ENCODE measurements at places on chromosomes 3 and 15. TPM values are rescaled to one million over a fixed set of nuclear protein-coding genes. Genes with fewer than 3 reads are reported as not detected.
A peak's percentile ranks its signal among the peaks of the same experiment; 100 is the strongest.

DNA sequence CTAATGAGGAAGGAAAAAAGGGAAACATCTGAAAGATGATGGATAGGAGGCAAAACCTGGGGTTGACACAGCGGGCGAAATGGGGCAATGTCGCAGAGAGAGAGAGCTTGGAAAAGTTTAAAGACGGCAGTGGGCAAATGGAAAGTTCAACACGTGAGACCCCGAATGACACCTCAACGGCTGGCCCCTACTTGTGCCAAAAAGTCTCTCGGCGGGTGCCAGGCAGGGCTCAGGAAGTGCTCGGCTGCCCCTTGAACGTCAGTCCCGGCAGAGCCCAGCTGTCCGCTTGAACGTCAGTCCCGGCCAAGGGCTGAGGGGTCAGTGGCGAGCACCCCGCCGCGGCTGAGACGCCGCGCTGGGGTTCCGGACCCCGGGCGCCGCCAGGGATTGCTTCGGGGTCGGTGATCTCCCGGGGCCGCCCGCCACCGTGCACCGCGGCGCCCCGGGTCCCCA lies 658 bp downstream of the EOGT start:
- DNase-seq, result peak; percentile 40

DNA sequence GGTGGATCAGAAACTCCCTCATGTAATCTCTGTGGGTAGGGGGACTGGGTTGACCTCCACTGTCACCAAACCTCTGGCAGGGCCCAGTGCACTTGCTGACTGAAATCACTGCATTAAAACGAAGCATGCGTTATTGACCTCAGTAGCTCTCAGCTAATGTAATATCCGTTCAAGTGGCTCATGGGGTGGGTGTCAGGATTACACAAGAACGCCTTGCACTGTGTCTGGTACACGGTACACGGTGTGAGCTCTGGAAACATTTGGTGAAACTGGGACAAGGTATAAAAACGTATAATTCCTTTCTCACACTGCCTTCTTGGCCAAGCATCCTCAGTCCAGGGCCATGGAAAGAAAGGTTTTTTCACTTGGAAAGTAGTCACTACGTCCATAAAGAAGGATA lies 11.9 kb downstream of the LRTM1 start:
- no peak for DNase-seq

GRCh38 chr15:63178034-63178433 lies 11.4 kb upstream of the RAB8B start:
- DNase-seq, result no peak

DNA sequence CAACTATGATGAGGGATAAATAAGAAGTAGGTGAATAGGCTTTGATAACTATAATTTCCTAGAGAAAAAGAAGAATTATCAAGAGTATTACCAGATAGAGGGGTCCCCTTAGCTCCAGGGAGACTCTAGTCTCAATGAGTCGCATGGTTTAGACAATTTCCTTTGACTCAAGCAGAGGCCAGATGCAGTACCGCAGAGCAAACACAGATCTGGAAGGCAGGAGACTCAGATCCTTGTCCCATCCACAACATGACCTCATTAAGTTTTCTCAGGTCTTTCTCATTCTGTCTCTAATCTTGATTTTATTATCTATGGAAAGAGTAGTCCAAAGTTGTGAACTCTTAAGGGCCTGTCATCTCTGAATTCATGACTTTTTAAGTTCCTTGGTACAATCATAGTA lies 987.9 kb downstream of the NTRK3 start:
- no peak for DNase-seq

- no peak for DNase-seq
These were observed 265.6 kb upstream of the DCBLD2 start for GRCh38 chr3:99167071-99167470.

DNA sequence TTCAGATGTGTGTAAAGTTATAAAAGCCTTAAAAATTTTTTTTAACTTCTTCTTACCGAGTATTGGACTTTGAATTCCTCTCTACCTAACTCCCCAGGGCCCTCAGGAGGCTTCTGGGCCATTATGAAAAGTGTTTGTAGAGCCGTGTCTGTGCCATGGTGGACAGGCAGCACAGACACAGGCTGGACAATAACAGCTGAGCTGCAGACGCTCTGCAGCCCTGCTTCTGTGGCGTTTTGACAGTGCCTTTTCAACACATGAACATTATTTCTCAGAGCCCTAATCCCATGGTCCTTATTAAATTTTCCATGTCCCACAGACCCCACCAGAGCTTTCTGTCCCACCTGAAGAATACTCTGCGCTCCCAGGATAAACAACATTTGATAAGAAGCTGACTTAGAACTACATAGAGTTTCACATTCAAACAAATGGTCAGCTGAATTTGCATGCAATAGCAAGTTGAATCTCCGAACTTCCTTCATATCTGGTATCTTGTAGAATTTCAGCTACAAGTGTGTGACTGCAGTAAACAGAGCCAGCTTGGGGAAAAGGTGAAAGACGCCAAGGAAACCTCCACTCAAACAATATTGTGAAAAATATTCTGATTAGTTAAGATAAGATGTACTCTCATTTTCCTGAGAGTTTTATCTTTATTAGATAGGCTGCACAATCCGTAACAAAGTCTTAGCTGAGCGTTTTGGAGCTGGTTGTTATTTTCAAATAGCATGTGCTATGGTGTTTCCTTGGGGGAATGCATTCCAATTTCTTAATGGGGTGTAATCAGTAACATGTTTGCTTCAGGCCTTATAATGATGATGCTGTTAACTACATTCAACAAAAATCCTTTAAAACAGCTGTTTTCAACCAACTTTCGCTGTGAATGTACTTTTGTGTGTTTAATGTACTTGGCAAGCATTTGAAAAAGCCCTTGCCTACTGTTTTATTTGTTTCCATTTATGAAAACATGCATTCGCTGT lies 378.2 kb downstream of the MECOM start:
- DNase-seq, result no peak

GRCh38 chr15:34055868-34056595 lies 17.0 kb upstream of the AVEN start:
- no peak for DNase-seq

GRCh38 chr15:57992761-57993355 lies 72.7 kb downstream of the ALDH1A2 start:
- DNase-seq, result no peak

DNA sequence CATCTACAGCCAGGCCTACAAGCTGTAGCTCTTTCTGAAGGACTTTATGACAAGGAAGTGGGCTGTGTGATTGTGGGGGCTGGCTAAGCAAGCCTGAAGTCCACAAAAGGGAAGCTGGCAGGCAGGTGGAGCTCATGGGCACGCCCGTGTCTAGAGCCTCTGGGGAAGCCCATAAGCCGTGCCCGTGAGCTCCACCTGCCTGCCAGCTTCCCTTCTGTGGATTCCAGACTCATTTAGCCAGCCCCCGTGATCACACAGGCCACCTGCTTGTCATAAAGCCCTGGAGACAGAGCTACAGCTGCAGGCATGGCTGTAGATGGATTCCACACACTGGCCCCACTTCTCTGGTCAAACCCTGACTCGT lies 15.2 kb downstream of the EFCC1 start:
- no peak for DNase-seq

GRCh38 chr3:45716790-45717336 lies 27.7 kb downstream of the SACM1L start:
- no peak for DNase-seq

DNA sequence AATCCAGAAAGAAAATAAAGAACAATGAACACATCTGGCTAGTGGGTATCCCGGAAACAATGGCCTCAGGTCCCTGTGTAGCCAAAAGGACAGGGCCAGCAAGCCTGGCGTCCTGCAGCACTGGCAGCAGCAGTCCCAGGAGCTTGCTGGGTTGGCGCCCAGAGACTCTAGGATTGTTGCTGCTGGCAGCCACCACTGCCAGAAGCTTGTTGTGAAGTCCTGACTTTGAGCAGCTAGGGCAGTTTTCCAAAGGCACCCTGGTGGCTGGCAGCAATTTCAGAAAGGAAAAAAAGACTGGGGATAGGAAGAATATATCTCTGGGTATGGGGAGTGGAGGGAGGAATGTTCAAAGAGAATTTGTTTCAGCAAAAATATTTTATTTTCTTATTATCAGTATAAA lies 11.3 kb downstream of the SHQ1 start:
- DNase-seq, result peak; percentile 43

DNA sequence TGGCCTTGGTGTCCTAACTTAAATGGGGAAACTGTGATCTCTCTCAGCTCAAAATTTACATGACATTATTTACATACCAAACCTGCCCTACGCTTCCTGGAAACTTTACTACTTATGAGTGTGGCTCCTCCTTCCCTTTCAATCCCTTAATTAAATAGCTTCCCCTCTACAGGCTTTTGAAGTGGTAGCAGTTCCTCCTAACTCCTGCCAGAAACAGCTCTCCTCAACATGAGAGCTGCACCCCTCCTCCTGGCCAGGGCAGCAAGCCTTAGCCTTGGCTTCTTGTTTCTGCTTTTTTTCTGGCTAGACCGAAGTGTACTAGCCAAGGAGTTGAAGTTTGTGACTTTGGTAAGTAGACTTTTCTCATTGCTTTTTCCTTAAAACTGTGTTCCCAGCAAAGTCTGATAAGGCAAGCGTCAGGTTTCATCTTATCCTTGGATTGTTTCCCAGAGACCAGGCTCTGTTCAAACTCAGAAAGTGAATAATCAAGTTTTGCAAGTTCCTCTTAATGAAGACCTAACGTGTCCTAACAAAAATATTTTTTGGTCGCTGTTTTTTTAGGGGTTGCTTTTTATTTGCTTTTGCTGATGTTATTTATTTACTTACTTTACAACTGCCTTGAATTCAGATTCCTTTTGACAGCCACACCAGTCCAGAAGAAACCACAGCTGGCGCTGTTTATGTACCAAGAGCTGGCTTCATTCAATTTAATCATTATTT lies at the start of gene ACP3:
ACP3 (plus strand) TSS at position 179 of the 720 bp plus-strand sequence; CDS start at position 229, 50 bp downstream.
- peak; percentile 37 for DNase-seq

DNA sequence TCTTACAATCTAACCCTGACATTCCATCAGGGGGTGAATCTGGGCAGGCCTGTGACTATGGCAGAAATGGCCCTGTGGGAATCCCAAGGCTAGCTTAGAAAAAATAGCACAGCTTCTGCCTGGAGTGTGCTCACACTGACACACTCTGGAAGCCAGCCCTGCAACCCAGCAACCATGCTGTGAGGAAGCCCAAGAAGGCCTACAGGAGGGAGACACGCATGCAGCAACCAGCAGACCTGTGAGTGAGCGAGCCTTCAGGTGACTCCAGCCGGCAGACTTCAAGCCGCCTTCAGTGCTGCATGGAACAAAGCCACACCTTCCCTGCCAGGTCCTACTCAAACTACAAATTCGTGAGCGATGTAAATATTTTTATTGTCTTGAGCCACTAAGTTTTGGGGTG lies 26.1 kb downstream of the RAB6B start:
- no peak for DNase-seq

- no peak for DNase-seq
These were observed 6.8 kb downstream of the PLA2G4F start for GRCh38 chr15:42149493-42150218.

DNA sequence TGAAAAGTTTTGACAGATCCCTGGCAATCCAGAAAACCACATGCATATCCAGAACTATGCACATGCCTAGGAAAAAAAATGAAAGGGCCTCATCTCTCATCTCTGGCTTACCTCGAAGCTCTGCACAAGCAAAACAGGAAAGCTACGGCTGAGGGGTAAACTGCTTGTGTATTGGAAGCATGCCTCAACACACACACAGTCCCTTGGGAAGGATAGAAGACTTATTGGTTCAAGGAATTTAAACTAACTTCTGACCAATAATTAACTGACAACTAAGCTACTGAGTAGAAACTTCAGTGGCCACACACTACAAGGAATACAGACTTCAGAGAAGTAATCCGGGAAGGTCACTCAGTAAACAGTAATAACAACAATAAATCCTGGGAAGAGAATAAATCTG lies 59.9 kb upstream of the POMGNT2 start:
- DNase-seq, result no peak

Gene IRAK2
- 2.7 TPM for total RNA-seq

Gene SFMBT1
- total RNA-seq, result 22.0 TPM

Gene NPAP1
- total RNA-seq, result 0.17 TPM
